ENCODE measurements at places on chromosomes 11 and 22.
A peak's percentile ranks its signal among the peaks of the same experiment; 100 is the strongest.

GRCh38 chr22:50222508-50222907 is 21.7 kb downstream of the SELENOO start:
- DNase-seq, result no peak

GRCh38 chr11:2945031-2945756 is 16.0 kb upstream of the PHLDA2 start:
- DNase-seq, result peak; percentile 96

GRCh38 chr11:118915396-118915795 is 10.3 kb downstream of the BCL9L start:
- no peak for DNase-seq

DNA sequence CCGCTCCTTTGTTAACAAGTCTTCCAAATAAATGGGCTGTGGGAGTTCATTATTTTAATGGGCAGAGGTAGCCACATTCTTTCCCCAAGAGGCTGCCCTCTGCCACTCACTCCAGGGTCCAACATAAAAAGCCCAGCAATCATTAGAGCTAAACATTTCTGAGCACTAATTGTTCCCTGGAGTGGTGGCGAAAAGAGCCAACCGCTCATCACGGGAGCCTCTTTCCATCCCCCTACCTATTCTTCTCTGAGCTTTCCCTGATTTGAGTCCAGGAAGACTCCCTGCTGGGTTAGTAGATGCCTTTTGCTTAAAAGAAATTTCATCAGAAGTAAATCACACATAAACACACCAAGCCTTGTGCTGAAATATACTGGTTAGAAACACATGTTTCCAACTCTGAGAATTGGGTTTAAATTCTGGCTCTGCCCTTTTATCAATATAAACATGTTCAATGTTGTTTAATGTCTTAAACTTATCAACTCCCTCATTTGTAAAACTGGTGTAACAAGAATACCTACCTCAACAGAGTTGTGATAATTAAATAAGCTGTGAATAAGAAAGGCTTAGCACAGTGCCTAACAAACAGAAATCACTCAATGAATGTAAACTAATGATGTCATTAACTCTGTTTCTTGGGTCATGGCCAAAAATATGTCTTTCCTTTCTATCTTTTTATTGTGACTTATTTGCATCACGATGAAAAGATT is at the start of gene OR5A2:
OR5A2 (minus strand) TSS at position 53 of the 707 bp plus-strand sequence. CDS start 3,460 bp downstream, outside the sequence.
- DNase-seq, result no peak

GRCh38 chr11:2393111-2393868 is 7.3 kb upstream of the TSSC4 start:
- no peak for DNase-seq

- DNase-seq, result peak; percentile 57
These were observed 101.4 kb downstream of the SYT9 start for GRCh38 chr11:7353100-7353499.

DNA sequence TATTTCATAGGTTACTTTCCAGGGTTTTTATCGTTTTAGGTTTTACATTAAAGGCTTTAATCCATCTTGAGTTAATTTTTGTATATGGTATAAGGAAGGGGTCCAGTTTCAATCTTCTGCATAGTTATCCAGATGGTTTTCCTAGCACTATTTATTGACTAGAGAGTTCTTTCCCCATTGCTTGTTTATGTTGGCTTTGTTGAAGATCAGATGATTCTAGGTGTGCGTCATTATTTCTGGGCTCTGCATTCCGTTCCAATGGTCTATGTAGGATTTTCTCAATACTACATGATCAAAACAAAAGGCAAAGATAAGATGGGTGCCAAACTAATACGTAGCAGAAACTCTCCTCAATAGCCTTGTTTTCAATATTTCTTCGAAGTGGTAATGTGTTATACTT is 14.3 kb upstream of the RIC3 start:
- no peak for DNase-seq

DNA sequence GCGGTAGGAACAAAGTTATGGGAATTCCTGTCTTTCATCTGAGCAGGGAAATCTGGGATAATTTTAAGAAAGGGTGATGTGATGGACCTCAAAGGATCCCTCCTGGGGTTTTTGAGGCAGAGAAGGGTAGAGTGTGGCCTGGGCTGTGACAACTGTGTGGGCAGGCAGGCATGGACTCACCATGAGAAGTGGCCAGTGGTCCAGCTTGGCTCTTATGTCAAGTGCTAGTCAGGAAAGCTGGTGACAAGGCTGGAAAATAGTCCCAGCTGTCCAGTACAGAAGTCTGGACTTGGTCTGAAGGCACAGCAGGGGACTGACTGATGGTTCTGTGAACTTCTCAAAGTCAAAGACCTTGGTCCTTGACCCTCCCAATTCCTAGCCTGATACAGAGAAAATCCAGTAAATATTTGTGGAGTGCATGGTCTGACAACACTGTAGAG is 1.7 kb downstream of the PPFIBP2 start:
- no peak for DNase-seq

GRCh38 chr22:42296381-42296853 is 26.0 kb upstream of the TCF20 start:
- no peak for DNase-seq

DNA sequence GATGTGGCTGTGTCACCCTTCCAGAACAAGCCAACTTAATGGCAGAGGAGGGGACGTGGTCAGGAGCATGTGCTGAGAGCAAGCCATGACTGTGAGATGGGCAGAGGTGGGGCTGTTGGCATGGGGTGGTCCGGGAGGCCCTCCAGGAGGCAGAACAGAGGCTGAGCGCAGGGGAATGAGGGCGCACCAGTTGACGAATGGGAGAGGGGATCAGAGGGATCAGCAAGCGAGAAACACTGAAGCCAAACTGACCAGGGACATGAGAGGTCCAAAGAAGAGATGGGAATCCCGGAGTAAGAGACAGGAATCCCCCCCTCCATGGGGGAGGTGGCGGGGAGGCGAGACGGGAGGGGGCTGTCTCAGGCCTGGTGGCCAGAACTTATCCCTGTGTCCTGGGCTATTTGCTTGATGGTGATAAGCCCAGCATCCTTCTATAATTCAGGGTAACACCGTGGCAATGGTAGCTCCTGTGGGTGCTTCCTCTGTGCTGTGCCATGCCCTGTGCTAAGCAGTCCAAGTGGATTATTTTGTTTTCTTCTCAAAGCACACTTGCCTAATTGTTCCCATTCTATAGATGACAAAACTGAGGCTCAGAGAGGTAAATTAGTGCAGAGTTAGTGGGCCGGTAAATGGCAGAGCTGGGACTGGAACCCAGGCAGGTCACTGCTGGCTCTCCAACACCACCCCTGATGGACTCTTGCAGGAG is 83.4 kb upstream of the SHISAL1 start:
- no peak for DNase-seq

- DNase-seq, result peak; percentile 71
These were observed 22.0 kb downstream of the RHBDD3 start for GRCh38 chr22:29245626-29246385.

- DNase-seq, result no peak
These were observed 16.8 kb upstream of the OSBPL5 start for GRCh38 chr11:3181725-3182461.

DNA sequence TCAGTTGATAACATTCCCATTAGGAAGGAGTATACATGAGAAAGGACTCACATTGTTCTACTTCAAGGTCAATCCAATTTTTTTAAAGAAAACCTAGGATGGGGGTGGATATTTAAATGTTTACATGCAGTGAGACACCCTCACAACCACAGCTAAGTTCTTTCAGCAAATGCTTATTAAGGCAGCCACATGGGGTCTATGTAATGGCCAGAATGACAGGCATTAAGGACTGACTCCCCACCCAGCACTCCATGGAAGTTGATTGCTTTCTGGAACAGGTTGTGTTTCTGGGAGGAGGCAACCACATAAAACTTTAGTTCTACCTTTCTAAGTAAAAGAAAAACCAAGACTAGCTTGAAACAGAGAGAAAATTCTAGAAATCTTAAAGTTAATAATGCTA is 662.0 kb upstream of the CCDC90B start:
- DNase-seq, result no peak

- peak; percentile 78 for DNase-seq
These were observed at the start of gene LPXN for GRCh38 chr11:58575377-58576020. Gene LPXN, minus strand, starts transcription at chr11:58575856. Its CDS starts 84 bp downstream, at chr11:58575772.

GRCh38 chr11:35617316-35617686 is 959 bp upstream of the FJX1 start:
- no peak for DNase-seq

DNA sequence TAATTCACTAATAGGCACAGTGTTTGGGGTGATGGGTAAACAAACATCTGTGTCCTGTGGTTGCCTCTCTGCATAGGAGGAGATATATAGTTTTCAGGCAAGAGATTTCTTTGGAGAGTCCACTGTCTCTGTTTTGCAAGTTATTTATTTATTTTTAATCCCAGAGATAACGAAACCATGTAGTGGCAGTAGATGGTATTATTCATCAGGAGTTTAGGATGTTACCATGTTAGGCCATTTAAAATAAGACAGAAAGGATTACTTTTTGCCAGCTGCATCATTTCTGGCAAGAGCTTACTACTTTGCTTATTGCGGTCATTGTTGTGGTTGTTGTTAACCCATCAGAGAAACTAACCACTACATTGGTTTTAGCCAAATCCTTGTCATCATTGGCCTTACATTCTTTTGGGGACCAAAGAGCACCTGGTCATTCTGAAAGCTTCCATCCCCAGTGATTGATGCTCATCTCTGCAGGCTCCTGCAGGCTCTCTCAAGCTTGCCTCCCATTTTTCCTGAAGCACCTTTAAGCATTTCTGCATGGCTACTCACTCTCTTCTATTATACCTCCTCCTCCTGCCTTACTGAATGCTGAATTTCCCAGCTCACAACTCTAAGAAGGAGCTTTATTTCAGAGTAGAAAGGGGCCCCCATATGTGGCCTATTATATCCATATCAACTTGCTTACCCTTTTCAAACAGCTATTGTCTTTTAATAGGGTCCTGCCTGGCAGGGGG is 84.4 kb downstream of the CSTPP1 start:
- DNase-seq, result no peak

DNA sequence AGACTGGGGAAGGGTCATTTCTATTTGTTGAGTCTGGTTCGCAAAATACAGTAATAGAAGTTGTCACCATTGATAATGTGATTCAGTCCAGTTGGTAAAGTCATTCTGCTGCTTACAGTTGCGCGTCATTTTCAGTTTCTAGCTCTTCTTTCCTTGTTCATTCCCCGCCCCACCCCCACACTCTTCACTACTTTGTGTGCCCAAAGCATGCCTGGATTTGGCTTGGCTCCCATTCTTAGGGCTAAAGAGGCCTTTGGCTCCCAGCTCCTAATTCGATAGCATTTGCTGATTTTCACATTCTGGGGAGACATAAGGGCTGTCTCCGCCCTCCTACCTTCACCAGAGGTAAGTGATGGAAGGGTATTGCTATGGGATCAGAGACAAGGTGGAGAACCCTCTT is 43.0 kb downstream of the CECR2 start:
- no peak for DNase-seq

- DNase-seq, result no peak
These were observed 1.3 kb downstream of the PARVG start for GRCh38 chr22:44181912-44182587.

- peak; percentile 50 for DNase-seq
These were observed 22.9 kb upstream of the ABTB2 start for GRCh38 chr11:34380696-34381095.

GRCh38 chr22:42714768-42715390 is 5.8 kb downstream of the A4GALT start:
- DNase-seq, result no peak

DNA sequence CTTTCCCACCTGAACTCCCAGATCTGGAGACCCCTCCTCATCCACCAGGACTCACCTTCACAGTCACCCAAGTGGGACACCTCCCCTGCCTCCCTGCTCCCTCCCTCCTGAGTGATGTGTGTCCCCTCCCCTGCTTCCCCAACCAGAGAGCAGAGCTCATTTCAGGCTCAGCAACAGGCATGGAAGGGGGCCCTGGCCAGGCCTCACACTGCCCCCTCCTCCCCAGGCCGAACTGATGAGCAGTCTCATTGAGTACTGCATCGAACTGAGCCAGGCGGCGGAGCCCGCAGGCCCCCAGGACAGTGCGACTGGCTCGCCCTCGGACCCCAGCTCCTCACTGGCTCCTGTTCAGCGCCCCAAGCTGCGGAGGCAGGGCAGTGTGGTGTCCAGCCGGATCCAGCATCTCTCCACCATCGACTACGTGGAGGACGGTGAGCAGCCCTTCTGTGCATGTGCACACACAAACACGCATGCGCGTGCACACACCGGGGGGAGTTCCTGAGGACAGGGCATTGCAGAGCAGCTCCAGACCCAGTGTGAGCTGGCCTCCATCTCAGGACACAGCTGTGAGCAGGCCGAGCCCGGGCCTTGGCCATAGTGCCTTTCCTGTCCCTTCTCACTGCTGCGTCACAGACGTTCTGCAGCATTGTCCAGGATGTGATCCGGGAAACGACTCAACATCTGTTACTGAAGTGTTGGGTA is 17.8 kb upstream of the NEAT1 start:
- no peak for DNase-seq

DNA sequence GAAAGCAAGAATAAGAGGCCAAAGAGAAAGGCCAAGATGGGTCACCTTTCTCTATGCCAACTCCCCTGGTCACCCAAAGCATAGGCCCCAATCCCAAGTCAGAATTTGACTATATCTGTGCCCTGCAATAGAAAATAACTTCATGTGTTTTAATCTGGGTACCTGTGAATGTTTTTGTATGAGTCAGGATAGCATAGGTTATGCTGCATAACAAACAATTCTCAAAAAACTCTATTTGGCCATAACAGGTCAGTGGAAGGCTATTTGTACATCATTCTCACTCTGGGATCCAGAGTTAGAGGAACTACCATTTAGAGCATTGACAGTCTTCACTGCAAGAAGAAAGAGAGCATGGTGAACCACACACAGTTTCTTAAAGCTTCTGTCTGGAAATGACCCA is 167.3 kb downstream of the DBX1 start:
- DNase-seq, result no peak

GRCh38 chr22:19873960-19874306 is 19.3 kb upstream of the GNB1L start:
- no peak for DNase-seq

- DNase-seq, result no peak
These were observed 28.8 kb downstream of the NRXN2 start for GRCh38 chr11:64694026-64694755.

GRCh38 chr11:123145661-123146060 is 49.4 kb downstream of the CLMP start:
- DNase-seq, result no peak

- no peak for DNase-seq
These were observed 120.5 kb downstream of the HIPK3 start for GRCh38 chr11:33377412-33378370.

- peak; percentile 57 for DNase-seq
These were observed 19.4 kb upstream of the TSKU start for GRCh38 chr11:76763573-76764346.

DNA sequence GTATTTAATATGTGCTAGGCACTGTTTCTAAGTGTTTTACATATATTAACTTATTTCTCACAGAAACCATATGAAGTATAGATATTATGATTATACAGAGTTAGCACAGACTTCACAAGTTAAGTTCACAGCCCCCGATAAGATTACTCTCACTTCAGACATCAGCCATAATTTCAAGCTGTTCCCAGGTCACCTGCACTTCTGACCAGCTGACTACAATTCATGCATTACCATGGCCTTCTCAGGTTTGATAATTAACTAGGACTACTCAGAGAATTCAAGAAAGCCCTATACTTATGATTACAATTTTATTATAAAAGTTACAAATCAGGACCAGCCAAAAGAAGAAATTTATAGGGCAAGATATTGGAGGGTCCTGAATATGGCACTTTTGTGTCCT is 68.2 kb upstream of the RRM1 start:
- DNase-seq, result no peak

- DNase-seq, result no peak
These were observed 7.1 kb downstream of the TTLL12 start for GRCh38 chr22:43179911-43180195.
